GM12892 (cell line): ENCODE measurements at places on chromosomes 7 and 10.

DNA sequence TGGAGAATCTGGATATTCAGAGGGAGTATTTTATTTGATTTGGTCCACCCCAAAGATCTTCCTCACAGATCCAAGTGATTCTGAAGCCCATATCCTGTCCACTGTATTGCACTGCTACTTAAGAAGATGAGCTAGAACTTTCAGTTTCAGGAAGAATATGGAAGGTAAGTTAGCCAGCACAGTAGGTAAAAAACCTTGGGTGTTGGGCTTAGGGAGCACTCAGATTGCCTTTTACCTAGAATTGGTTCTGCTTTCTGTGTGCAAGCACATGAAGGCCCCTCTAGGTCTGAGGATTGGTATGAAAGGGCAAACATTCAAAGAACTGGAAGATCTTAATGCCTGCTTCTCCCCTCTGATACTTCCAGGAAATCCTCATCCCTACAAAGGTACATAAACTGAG lies 146.7 kb upstream of the COL1A2 start:
- DNase-seq, result no peak

GRCh38 chr7:135620980-135621850 lies 41.1 kb upstream of the STMP1 start:
- DNase-seq, result no peak

DNA sequence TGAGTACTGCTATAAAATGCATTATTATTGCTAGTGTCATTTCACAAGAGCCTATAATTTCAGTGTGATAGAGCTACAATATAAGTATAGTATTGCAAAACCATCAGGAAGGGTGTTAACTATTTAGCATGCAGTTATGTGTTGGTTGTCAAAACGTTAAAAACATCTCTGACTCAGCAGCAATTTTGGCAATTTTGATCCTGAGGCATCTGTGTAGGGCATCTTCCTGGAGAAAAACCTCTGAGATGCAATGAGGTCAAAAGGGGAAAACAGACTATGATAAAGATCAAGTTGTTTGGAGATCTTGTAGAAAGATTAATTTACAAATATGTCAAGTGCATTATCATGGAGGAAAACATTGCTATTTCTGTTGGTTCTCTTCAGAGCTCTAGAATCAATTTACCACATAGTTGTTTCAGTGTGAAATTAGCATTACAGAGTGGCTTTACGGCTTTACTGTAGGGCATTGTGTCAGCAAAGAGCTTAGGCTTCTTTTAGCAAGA lies 5.3 kb downstream of the CFTR start:
- no peak for DNase-seq

DNA sequence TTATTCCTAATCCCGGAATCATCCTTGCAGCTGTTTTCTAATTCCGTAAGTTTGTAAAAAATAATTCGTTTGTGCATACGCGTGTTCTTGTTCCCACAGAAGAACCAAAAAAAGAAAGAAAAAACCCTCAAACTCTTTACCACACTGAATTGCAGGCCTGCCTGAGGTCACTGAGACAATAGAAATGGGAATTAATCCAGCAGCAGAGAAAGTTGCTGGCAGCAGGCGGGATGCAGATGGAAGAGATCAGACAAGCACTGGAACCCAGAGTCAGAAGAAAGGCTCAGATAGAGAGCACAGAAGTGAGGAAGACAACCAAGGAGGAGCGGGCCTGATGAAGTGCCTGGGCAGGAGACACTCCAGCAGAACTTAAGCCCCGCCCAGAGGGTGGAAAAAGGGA lies 141.5 kb upstream of the VWC2 start:
- DNase-seq, result no peak

- no peak for DNase-seq
These were observed 271.9 kb upstream of the MKI67 start for GRCh38 chr10:128398118-128398517.

- peak; percentile 56 for DNase-seq
These were observed 158.2 kb downstream of the ARHGAP12 start for GRCh38 chr10:31770307-31770902.

DNA sequence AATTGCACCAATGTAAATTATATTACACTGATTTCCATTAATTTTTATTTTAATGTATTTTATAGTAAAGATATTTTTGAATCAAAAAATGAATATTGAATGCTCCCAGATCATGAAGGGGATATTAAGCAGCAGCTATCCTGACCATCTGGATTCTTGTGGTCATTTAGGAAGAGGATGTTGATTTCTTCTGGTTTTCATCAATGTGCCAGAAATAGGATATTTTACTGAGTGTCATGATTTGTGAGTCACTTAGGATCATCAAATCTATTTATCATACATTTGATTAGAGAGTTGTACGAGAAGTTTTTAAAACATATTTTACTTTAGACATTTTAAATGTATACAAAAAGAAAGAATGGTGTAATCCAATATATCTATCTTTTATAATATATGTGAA lies 366.3 kb upstream of the CHRM2 start:
- DNase-seq, result no peak

DNA sequence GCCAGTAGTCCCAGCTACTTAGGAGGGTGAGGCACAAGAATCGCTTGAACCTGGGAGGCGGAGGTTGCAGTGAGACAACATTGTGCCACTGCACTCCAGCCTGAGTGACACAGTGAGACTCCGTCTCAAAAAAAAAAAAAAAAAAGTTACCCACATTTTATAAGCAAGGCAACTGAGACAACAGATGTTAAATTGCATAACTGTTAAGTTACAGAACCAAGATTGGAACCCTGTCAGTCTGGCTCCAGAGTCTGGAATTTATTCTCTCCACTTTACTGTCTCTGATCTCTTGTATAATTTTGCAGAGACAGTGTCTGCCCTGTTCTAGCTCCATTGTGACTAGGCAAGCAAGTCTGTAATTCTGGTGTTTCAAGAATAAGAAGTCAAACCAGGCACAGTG lies 6.2 kb upstream of the ITGB1 start:
- no peak for DNase-seq

DNA sequence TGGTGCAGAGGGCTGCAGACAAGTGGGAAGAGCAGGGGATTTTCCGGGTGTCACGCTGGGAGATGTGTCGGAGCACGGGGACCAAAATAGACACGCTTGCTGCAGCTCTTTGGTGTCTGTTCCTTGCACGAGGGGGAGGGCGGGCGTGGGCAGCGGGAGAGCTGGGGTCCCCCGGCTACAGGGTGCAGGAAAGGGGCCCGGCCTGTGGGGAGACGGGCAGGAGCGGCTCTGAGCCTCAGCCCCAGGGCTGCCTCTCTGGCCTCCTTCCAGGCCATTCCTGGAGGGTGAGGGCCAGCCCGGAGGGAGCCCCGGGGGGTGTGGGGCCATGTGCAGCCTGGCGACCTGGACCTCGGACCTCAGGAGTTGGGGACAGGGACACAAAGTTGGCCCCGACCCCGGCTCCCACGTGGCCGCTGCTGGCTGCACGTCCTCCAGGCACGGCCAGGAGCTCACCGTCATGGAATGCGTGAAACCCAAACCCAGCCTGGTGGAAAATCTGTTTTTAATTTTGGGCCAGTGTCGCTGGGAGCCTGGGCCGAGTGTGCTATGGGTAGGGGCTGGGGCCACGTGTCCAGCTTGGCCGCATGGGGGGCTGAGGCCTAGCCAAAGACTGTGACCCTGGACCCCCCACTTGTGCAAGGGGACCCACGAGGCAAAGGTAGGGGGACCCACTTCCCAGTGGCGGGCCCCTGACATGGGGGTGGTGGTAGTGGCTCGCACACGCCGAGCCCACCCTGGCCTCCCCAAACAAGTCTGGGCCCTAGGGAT lies 6.6 kb downstream of the TTYH3 start:
- no peak for DNase-seq

DNA sequence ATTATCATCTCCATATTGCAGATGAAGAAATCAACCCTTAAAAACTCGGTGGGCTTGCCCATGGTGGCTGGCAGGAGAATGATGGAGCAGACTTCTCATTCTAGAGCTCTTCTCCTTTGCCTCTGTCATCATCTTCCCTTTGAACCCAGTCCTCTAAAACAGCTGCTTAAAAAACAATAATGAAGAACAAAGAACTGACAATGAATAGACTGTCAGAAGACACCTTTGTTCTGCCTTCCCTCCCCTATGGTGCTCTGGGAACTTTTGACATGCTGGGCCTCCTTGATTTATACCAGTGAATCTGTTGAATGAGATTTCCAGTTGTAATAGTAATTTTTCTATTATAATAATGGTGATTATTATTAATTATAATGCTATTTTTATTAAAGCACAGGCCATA lies 103.0 kb downstream of the SORCS3 start:
- no peak for DNase-seq

DNA sequence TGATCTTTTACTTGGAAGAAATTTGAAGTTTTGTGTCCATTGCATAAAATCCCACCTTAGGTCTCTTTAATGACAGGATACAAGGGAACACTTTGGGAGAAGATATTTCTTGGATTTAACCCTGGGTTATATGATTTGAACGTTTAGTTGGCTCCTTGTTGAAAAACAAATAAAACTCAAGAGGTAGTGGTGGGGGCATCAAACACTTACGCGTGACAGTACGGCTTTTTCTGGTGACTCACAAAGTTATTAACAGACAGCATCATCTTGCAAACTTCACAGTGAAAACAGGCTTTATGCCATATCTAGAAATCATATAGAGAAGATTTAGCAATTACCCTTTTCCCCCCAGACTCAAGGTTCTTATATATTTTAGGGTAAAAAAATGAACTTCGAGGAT lies 699 bp downstream of the NRAP start:
- no peak for DNase-seq
